ENCODE measurements at places on chromosomes 1 and 21.
A peak's percentile ranks its signal among the peaks of the same experiment; 100 is the strongest.

GRCh38 chr1:109739738-109740614 lies 862 bp downstream of the GSTM3 start:
- peak; percentile 78 for DNase-seq

DNA sequence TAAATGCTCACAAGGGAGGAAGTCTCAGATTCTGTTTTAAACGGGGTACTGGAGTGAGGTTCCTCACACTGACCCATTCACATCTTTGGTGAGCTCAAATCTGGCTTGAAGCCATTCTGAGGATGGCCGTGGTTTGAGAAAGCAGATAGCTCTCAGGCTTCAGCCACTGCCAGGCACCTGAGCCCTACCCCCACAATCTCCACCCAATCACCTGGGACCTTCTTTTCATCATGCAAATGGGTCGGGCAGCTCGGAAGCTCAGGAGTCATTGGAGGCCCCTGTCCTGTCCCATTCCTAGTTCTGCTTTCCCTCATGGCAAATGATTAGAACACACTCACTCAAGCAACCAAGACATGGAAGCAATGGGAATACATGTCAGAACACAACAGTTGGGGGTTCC lies 141.4 kb upstream of the ETS2 start:
- DNase-seq: no peak

GRCh38 chr1:1678581-1679380 lies 13.8 kb downstream of the SLC35E2B start:
- no peak for DNase-seq

- DNase-seq: no peak
Measured at GRCh38 chr1:229970714-229971113, 96.3 kb upstream of the GALNT2 start.

Measured in stimulated activated CD8-positive, alpha-beta memory T cell treated with anti-CD3 and anti-CD28 coated beads, Interleukin-7, amount 100 ng/mL, for 4 hours (primary cell).